Endothelial cell of umbilical vein (primary cell): ENCODE measurements at places on chromosomes 1 and 21. TPM values are rescaled to one million over a fixed set of nuclear protein-coding genes. Genes with fewer than 3 reads are reported as not detected.
A peak's percentile ranks its signal among the peaks of the same experiment; 100 is the strongest.

DNA sequence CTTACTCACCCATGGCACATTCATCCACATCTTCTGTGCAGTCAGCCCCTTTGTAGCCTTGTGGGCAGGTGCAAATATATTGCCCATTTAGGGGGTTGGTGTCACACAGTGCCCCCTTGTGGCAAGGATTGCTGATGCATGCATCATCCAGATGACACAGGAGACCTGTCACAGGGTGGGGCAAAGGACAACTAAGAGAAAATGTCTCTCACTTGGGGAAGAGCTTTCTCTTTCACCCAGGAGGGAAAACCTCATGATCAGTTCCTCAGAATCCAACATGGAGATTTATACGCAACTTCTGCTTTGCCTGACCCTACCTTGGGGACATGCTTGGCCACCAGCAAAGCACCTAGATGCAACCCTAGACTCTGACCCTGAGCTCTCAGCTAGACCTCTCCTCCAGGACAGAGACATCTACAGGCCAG, 71.8 kb upstream of the ADAM30 start:
- DNase-seq: peak; percentile 50

DNA sequence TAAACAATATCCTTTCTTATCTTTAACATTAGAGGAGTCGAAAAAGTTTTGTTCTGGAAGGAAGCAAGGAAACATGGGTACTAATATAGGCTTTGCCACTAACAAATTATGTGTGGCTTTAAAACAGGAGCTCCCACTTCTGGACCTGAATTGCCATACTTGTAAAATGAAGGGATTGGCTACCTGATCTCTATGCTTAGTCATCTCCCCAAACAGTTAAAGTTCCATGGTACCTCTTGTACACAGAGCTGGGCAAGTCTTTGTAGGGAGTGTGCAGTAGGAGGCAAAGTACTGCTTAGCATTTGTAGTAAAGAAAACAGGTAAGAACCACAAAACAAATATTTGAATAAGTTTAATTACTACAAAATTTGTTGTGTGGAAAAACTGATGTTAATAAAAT, 81.3 kb downstream of the MAST2 start:
- DNase-seq: no peak

DNA sequence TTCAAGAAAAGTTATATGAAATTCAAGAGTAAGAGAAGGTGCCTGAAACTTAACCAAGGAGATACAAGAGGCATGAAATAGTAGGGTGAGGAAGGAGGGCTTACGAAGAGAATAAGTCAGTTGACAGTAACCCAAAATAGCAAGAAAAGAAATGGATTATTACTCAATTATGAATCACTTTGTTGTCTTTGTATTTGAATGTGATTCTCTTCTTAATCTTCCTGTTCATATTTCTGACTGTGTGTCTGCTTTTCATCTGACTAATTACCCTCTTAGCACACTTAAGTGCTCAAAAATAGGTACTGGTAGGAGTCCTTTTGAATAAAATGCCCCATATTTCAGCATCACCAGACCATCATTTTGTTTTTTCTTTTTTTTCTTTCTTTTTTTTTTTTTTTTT, 39.4 kb downstream of the GLMN start:
- no peak for DNase-seq

DNA sequence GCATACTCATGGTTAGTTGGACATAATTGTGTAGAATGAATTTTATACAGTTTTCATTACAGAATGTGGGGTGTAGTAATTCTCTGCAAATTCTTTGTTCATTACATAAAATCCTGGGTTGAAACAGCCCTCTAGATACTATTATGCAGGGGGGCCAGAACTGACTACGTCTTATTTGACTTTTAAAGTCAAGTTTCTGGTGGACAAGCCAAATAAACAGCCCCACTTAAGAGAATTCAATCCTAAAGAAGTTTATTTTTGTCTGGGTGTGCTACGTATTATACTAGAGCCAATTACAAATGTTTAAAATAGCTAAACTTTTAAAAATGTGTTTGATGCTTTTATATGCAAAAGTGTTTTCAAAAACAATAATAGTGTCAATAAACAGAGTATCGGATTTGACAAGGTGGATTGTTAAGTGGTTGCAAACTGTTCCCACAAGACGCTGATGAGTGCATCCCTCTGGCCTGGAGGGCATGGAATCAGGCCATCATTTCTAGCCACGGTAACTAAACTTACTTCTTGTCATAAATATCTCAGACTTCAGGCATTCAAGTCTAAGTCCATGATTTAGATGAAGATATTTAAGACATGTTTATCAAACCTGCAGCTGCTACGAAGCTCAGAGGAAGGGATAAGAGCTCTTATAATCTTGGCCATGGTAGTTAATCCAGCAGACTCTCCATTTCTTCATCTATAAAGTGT, 646.3 kb downstream of the KIF26B start:
- DNase-seq: no peak

RPE65 gene
- total RNA-seq: not detected in 2 replicates

GRCh38 chr1:184387476-184388318, 868 bp downstream of the C1orf21 start:
- DNase-seq: peak; percentile 56

LAX1 gene
- total RNA-seq: not detected in 2 replicates

GRCh38 chr1:241229216-241229615, 127.8 kb downstream of the RGS7 start:
- DNase-seq: peak; percentile 3

SPRR3 gene
- total RNA-seq: not detected in 2 replicates

MYBPH gene
- not detected in 2 replicates for total RNA-seq
